ENCODE measurements at places on chromosomes 1 and 21.
A peak's percentile ranks its signal among the peaks of the same experiment; 100 is the strongest.

- H3K4me1 ChIP-seq, result peaks cover 24% of the 10 kb centered on the region
- peak overlapping the region; percentile 64 for H3K4me3 ChIP-seq
- no peak overlapping the region for H3K27ac ChIP-seq
- H3K27me3 ChIP-seq, result no peaks in the 10 kb centered on the region
- peak; percentile 39 for DNase-seq
Measured at GRCh38 chr1:36307601-36308330, 1.6 kb downstream of the SH3D21 start.

- no peaks in the 10 kb centered on the region for H3K36me3 ChIP-seq
- H3K27ac ChIP-seq, result no peak overlapping the region
- H3K4me3 ChIP-seq, result no peak overlapping the region
- H3K4me1 ChIP-seq, result no peaks in the 10 kb centered on the region
Measured at GRCh38 chr1:168751195-168751650, 22.2 kb upstream of the DPT start.

- H3K27me3 ChIP-seq, result no peaks in the 10 kb centered on the region
- DNase-seq, result no peak
- H3K4me1 ChIP-seq, result no peaks in the 10 kb centered on the region
Measured at GRCh38 chr1:62178372-62178771, 16.3 kb upstream of the L1TD1 start.

DNA sequence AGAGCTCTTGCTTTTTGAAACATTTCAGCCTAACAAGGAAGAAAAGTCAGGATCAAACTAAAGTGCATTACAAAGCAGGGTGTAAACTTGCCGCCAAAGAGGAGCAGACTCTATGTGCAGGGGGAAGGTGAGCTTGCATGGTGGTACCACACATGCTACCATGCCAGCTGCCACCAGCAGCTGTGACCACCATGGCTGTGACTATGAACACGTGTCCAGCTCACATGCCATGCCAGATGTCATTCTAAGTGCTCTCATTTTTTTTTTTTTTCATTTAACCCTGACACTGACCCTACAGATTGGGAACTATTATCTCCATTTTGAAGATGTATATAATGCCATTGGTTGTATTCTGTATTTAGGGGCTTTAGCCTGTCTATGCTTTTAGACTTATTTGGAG is 79.0 kb downstream of the PCP4 start:
- no peaks in the 10 kb centered on the region for H3K27me3 ChIP-seq
- H3K4me1 ChIP-seq, result no peaks in the 10 kb centered on the region
- no peak for DNase-seq
- H3K36me3 ChIP-seq, result no peaks in the 10 kb centered on the region
- no peak overlapping the region for H3K4me3 ChIP-seq

DNA sequence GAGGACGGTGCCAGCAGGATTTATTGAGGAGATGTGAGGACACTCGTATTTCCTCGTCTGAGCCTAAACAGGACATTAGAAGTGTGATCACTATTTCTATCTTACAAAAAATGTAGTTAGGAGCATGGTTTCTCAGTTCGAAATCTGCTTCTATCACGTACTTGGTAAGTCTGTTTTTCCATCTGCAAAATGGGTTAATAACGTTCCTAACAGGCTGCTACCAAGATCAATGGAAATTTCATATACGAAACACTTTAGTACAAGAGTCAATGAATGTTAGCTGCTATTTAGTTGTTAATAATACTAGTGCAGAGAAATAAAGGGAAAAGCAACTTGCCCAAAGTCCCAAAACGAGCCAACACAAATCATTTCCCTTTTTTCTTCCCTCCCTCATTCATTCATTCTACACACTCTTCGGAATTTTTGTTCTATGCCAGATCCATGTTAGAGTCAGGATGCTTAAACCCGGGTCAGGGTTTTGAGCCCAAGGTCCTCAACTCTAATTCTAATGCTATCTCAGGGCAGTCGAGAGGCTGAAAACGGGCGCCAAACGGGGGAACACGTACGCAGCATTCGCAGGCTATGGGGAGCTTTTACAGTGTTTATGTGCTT is 608 bp downstream of the SNRNP40 start:
- peak overlapping the region; percentile 90 for H3K4me3 ChIP-seq
- no peak for DNase-seq
- H3K27ac ChIP-seq, result peak overlapping the region; percentile 83

DNA sequence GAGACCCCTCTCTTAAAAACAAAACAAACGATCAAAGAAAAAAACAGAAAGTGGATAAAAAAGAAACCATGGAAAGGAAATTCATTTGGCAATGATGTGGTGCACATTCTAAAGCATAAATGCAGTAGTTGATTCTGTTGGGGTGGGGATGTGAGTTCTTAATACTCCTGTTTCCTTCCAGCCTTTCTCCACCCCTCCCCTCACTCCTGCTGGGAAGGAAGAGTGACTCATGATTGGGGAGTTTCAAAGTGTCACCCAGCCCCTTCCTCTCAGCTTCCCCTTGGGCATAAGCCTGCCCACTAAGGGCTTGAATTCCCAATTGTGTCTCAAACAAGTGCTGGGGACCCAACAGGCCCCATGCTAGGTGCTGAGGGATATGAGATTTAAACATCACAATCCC is 6.7 kb upstream of the PINK1 start:
- H3K27me3 ChIP-seq, result peaks cover 3% of the 10 kb centered on the region
- no peak overlapping the region for H3K4me3 ChIP-seq
- DNase-seq, result no peak
- H3K36me3 ChIP-seq, result no peaks in the 10 kb centered on the region
- H3K4me1 ChIP-seq, result no peaks in the 10 kb centered on the region
- no peak overlapping the region for H3K27ac ChIP-seq

DNA sequence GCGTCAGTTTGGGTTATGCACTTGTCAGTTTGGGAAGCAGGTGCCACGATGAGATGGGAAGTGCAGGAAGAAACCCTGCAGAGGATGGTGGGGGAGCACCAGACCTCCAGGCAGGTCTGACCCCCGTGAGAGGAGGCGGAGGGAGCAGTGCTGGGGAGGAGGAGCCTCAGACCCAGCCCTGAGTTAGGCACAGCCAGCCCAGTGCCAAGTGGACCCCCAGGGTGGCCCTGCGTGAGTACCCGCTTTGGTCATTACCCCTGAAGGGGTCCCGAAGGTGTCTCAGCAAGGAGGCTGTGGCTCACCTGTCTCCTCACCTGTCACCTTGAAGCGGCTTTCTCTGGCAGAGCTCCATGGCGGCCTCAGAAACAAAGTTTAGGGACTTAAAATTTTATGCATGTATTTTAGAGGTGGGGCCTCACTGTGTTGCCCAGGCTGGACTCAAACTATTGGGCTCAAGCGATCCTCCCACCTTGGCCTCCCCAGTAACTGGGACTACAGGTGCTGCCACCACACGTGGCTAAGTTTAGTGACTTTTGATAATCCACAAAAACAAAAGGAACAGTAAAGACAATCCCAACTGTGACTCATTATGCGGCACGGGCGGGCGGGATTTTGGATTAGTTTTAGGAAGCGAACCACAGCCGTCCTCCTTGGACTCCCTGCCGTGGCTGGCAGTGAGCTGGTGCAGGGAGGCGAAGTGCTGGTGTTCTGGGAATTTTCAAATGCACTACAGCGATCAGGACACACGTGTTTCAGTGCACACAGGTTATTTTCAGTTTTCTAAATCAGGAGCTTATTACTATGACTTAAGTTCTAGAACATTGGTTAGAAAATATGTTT is 4.7 kb downstream of the AGPAT3 start:
- no peak for DNase-seq
- H3K4me3 ChIP-seq, result no peak overlapping the region
- H3K36me3 ChIP-seq, result peaks cover 12% of the 10 kb centered on the region

GRCh38 chr21:26444646-26445045 is 128.4 kb downstream of the CYYR1 start:
- H3K4me1 ChIP-seq, result no peaks in the 10 kb centered on the region
- H3K27ac ChIP-seq, result no peak overlapping the region
- H3K27me3 ChIP-seq, result no peaks in the 10 kb centered on the region
- no peaks in the 10 kb centered on the region for H3K36me3 ChIP-seq
- DNase-seq, result no peak

DNA sequence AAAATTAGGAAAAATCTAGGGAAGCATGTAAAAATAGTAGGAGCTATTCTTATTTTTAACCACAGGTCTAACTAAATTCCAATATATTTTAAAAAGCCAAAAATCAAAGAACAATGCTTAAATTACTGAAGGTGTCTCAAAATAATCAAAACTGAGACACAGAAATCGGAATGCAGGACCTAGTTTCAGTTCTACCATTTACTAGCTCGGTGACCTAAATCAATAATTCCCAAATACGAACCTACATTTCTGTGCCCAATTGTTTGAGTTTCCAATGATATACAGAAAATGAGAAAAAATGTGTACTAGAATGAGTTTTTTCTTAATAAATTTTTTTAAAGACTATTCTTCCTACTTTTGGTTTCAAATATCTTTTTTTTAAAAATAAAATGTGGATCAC is 37.4 kb downstream of the ANKRD13C start:
- H3K4me3 ChIP-seq, result no peak overlapping the region
- H3K4me1 ChIP-seq, result no peaks in the 10 kb centered on the region
- no peak for DNase-seq
- peaks cover 21% of the 10 kb centered on the region for H3K36me3 ChIP-seq
- H3K27ac ChIP-seq, result no peak overlapping the region

GRCh38 chr1:30975217-30975616 is 66.7 kb upstream of the SDC3 start:
- H3K4me1 ChIP-seq, result no peaks in the 10 kb centered on the region
- no peak for DNase-seq
- H3K36me3 ChIP-seq, result peaks cover 66% of the 10 kb centered on the region

All from CD4-positive, alpha-beta T cell (primary cell).